RWPE1 (cell line): ENCODE measurements at places on chromosomes 13 and 19.

- DNase-seq: no peak
Observed at GRCh38 chr13:87120476-87120875, 550.7 kb upstream of the SLITRK5 start.

- DNase-seq: no peak
Observed at GRCh38 chr13:39820606-39821005, 165.1 kb downstream of the COG6 start.

DNA sequence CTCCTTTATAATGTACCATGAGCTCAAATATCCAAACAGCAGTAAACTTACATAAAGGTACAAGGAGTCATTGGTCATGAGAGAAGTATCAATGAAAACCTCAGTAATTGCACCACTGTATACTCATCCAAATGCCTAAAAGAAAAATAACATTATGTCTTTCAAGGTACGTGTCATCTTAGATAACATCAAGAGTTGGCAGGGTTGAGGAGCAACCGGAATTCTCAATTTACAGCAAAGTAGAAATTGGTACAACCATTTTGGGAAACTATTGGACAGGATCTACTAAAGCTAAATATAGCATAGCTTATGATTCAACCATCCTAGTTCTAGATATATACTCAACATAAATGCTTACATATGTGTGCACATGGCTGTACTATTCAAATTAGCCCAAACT, 502.8 kb downstream of the GPC6 start:
- no peak for DNase-seq

GRCh38 chr19:35908010-35908441, at the start of gene TYROBP:
TSS of gene TYROBP (minus strand) at chr19:35908295. CDS start at chr19:35908228, 67 bp downstream.
- no peak for DNase-seq

DNA sequence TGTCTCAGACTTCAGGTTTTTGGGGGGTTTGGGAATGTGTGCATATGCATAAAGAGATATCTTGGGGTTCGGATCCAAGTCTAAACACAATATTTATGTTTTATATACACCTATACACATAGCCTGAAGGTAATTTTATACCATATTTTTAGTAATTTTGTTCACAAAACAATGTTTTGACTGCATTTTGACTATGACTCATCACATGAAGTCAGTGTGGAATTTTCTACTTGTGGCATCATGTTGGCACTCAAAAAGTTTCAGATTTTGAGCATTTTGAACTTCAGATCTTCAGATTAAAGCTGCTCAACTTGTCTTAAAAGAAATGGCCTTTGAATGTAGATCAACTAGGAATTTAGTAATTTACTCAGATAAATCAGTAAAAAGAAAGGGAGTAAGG, 712.9 kb upstream of the GPC6 start:
- DNase-seq: no peak

GRCh38 chr13:18949970-18950369, 231.7 kb downstream of the TUBA3C start:
- no peak for DNase-seq

GRCh38 chr19:50649433-50650391, at the start of gene C19orf81:
TSS of gene C19orf81 (plus strand) at chr19:50649445. CDS start at chr19:50649445, 0 bp downstream.
- DNase-seq: no peak
